ENCODE measurements at places on chromosomes 1 and 21. TPM values are rescaled to one million over a fixed set of nuclear protein-coding genes. Genes with fewer than 3 reads are reported as not detected.

DNA sequence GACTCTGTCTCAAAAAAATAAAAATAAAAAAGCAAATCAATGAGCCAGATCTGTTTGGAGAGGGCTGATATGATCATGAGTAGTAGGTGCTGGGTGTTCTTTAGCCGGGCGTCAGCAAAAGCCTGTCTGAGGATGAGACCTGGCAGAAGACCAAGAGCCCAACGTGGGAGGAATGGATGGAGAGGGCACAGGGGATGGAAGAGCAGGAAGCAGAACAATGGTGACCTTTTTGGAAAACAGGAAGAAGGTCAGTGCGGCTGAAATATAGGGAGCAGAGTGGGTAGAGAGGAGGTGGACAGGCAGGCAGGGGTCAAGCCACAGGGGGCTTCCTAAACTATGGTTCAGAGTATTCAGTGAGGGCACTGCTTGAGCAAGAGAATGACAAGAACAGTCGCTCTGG, 30.9 kb downstream of the VWA5B1 start:
- no peak for DNase-seq

DNA sequence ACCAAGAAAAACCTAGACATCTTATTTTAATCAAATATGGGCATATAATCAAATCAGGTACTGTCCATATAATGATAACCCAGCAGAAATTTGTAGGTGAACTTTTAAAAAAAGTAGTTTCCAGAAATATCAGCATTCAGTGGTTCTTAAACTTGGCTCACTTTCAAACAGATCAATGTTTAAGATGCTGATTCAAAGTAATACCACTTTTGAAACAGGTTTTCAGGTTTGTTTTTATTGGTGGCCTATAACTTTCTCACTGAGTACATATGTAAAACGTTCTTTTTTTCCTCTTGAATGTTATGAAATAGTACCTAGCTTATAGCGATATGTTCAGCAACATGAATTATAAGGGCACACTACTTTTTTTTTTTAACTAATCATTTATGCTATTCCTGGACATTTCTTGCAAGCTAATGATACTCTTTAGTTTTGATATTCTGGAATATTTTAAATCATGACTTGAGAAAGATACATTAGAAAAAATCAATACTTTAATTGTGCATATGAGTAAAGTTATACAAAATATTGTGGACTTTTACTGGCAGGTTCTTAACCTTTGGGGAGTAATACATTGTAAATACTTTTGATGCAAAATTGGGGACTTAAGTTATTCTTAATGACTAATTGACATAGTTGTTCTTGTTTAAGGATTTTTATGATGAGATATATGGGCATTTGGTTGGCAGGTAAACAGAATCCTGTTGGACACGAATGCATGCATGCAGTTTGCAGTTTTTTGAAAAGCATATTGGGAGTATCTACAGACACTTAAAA, 3.0 kb downstream of the NFIA start:
- DNase-seq, result no peak

The ACKR1 gene
- not detected for total RNA-seq

- no peak for DNase-seq
Measured at GRCh38 chr1:56291374-56291919, 287.9 kb downstream of the PLPP3 start.

DNA sequence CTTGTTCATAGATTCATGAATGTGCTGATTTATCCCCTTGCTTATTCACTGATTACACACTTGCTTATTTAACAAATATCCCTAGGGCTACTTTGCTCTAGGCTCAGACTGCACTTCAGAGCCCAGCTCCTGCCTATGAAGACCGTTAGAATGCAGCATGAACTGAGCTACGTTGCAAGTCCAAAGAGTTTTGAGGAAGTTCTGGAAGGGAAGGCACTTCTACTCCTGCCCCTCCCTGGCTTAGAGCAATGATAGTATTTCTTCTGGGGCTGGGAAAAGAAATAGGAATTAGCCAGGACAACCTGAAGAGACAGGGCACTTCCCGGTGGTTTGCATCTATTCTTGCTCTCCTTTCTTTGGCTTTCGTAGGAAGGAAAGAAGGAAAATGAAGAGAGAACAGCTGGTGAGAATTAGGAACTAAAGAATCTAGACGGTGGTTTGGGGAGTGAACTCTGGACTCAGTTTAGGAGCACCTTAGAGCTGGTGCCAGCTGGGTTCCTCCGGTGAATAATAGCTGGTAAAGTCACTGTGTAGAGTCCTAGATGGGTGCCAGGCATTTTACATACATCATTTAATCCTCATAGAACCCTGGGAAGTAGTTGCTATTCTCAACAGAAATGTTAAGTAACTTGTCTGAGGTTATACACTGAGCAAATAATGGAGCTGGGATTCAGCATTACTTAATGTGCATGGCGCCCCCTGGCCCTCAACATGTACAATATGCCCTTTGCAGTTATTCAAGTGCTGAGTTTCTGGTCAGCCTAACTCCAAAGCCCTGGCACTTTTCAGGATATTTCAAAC, 65.9 kb downstream of the NDUFS5 start:
- DNase-seq, result peak; percentile 76

DNA sequence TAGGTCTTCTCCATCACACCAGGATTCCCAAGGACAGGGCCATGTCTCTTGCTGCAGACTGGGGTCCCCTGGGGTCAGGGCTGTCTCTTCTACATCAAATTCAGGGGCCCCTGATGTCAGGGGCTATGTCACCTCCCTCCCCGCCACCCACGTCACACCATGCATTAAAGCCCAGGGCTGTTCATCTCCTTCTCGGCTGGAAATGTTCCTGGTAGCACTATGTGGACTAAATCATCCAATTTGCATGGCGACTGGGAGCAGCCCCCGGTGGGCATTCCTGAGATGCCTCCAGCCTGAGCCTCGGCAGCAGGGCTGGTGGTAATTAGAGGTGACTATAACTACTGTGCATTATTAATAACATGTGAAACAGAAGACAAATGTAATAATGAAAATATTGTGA, 151.7 kb upstream of the HMGB4 start:
- no peak for DNase-seq

The ESPN gene
- 0.31 TPM for total RNA-seq

- DNase-seq, result peak; percentile 77
Measured at GRCh38 chr1:172826096-172826741, 167.3 kb downstream of the FASLG start.

- peak; percentile 81 for DNase-seq
Measured at GRCh38 chr1:921011-921837, 2.5 kb upstream of the SAMD11 start.

GRCh38 chr1:89454845-89455521, 69.6 kb upstream of the LRRC8B start:
- DNase-seq, result peak; percentile 53

- DNase-seq, result no peak
Measured at GRCh38 chr1:248189026-248189425, 8.0 kb upstream of the OR2M3 start.

The HPDL gene
- not detected for total RNA-seq

DNA sequence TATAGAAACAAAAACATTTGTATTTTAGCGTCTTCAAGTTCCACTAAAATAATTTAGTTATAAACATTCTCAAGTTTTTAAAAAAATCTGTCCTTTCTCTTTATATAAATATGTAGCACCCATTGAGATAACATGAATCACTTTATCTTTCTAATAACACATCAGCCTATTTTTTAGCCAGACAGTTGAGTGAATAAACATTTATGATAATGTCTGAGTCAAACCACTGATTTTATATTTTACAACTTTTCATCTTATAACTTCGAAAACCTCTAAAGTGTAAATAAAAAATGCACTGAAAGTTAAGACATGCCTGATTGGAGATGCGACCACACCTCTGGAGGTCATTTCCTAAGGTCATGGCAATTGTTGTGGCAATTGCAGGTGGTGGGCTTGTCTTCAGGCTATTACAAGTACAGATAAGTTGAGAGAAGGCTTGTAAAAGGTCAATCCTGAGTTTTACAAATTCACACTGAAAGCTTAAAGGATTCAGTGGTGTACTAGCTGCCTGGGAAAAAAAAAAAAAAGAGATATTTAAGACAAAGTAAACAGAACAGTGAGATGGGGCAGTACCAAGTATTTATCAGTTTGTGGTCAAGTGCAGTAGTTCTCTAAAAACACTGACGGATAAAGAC, 67.0 kb downstream of the INTS7 start:
- no peak for DNase-seq

The IFNLR1 gene
- total RNA-seq, result 0.26 TPM
